WTC11 (cell line): ENCODE measurements at places on chromosomes 1 and 21. TPM values are rescaled to one million over a fixed set of nuclear protein-coding genes. Genes with fewer than 3 reads are reported as not detected.

The TNNT2 gene
- total RNA-seq, result 6.1 to 10.1 TPM (median 7.9 TPM) in 3 replicates

The FLG2 gene
- total RNA-seq, result not detected in 3 replicates

The NTRK1 gene
- total RNA-seq, result 0.23 to 0.42 TPM (median 0.23 TPM) in 3 replicates

The PDXK gene
- 116 to 123 TPM (median 120 TPM) in 3 replicates for total RNA-seq

The ADAMTS1 gene
- 16.9 to 35.6 TPM (median 20.4 TPM) in 3 replicates for total RNA-seq

The MYOM3 gene
- total RNA-seq, result 0.13 to 0.16 TPM (median 0.14 TPM) in 3 replicates

The TDRD10 gene
- 0.09 to 0.46 TPM (median 0.25 TPM) in 3 replicates for total RNA-seq

The TLR5 gene
- total RNA-seq, result 0.46 to 1.1 TPM (median 0.73 TPM) in 3 replicates

The WNT2B gene
- total RNA-seq, result 1.0 to 1.2 TPM (median 1.0 TPM) in 3 replicates

The TDRD5 gene
- 0.66 to 1.1 TPM (median 0.85 TPM) in 3 replicates for total RNA-seq

The LRRC7 gene
- total RNA-seq, result not detected in 3 replicates

The PRCC gene
- total RNA-seq, result 97.4 to 98.5 TPM (median 98.0 TPM) in 3 replicates

The C1orf226 gene
- 15.7 to 21.4 TPM (median 18.8 TPM) in 3 replicates for total RNA-seq

The TMIGD3 gene
- not detected in 3 replicates for total RNA-seq

The IVL gene
- total RNA-seq, result not detected in 3 replicates

The MPZ gene
- total RNA-seq, result 3.2 to 5.5 TPM (median 5.2 TPM) in 3 replicates

The ARHGEF10L gene
- total RNA-seq, result 32.4 to 34.6 TPM (median 34.4 TPM) in 3 replicates

The TACSTD2 gene
- 0.50 to 1.2 TPM (median 0.80 TPM) in 3 replicates for total RNA-seq

The ERICH3 gene
- total RNA-seq, result 0.07 TPM in 1 of 3 replicates, not detected in the others

DNA sequence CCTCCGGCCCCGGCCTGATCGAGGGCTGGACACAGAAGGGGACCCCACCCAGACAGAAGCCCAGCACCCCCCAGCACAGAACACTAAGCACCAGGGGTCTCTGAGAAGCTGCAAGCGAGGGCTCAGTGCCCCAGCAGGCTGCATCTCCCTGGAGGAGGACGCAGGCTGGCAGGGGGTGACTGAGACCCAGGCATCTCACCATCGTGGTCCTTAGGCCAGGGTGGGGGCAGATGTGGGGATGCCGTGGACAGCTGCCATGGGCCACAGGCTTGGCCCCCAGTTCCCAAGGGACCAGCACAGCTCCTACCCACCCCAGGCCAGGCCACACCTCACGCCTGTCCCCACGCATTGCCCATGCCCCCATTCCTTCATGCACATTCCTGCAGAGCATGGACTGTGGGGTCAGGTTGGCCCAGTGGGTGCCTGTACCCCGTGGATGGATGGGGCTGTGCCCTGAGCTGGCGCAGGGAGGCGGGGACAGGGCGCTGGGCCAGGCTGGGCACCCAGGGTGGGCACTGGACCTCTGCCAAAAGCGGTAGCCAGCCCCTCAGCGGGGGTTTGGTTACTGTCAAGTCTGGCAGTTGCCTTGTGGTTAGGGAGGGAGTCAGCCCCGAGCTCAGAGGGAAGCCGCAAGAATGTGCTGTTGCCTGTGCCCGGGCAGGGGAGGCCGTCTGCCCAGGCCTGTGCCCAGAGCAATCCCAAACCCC, 61.5 kb downstream of the ARHGEF16 start:
- no peaks in the 10 kb centered on the region for H3K4me1 ChIP-seq
- H3K36me3 ChIP-seq, result peaks cover 3% of the 10 kb centered on the region; the same call in 1 of the 2 replicates
- no peaks in the 10 kb centered on the region for H3K27me3 ChIP-seq
- no peak for DNase-seq

- no peak overlapping the region for H3K27ac ChIP-seq
- peaks cover 17% of the 10 kb centered on the region for H3K4me1 ChIP-seq
- no peak overlapping the region for H3K4me3 ChIP-seq
Measured at GRCh38 chr1:245805532-245805931, 650.7 kb downstream of the KIF26B start.

DNA sequence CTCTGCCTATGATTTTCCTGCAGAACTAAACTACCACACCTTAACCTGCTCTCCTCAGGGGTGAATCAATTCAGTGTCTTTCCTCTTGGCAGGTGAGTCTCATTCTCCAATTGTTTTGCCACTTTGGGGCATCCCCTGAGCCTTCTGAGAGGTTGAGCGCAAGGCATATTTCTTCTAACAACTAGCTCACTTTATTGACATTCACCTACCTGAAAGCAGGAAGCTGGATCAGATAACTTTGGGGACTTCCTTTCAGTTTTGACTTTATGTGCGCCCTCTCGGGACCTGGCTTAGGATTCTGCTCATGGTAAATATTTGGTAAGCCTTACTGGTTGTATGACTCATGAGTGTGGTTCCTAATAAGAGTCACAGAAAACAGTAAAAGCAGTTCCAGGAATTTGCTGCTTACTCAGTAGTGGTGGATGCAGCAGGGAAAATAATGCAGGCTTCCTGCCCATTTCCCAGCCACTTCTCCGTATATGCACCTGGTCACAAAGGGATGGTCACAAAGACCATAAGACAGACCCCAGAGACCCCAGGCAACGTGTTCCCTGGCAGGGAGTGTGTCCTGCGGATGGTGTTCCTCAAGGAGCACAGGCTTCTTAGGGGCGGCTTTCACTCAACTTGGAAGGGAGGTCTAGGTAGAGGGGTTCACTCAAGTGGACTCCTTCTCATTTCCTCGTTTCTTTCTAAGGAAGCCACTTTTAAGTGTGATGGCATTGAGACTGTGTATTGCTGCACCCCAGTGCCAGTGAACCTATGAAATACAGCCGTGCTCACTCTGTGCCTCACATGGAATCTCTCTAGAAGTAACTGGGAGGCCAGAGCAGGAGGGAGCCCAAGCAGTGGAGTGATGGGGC, 22.0 kb upstream of the BATF3 start:
- H3K27ac ChIP-seq, result no peak overlapping the region
- DNase-seq, result no peak
- no peaks in the 10 kb centered on the region for H3K4me1 ChIP-seq

DNA sequence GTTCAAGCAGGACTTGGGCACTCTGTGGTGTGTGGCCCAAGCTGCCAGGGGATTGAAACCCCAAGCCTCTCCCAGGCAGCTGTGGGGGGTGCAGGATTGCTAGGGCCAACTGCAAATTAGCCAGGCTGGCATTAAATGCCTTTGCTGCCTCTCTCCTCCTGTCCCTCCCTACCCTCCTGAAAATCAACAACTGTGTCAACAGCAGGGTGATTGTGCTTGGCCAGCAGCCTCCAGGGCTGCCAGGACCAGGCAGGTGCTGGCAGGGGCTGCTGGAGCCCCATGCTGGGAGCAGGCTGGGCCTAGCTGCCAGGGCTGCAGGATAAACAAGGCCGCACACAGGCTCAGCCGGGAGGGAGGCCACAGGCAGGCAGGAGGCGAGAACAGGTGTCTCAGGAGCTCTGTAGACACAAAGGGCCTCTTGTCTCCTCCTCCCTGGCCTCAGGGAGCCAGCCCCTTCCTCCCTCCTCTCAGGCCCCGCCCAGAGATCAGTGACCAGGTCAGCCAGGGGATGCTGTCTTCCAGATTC, 11.4 kb downstream of the SOX13 start:
- H3K36me3 ChIP-seq, result peaks cover 2% of the 10 kb centered on the region; the same call in 1 of the 2 replicates
- no peaks in the 10 kb centered on the region for H3K27me3 ChIP-seq
- H3K27ac ChIP-seq, result peak overlapping the region; percentile 97
- H3K4me1 ChIP-seq, result peaks cover 96% of the 10 kb centered on the region

GRCh38 chr21:29708401-29708800, 231.4 kb downstream of the GRIK1 start:
- H3K27me3 ChIP-seq, result no peaks in the 10 kb centered on the region
- no peak for DNase-seq
- H3K4me1 ChIP-seq, result no peaks in the 10 kb centered on the region
- H3K27ac ChIP-seq, result no peak overlapping the region
- H3K4me3 ChIP-seq, result no peak overlapping the region

GRCh38 chr1:167439301-167439988, 78.9 kb downstream of the CD247 start:
- H3K36me3 ChIP-seq, result no peaks in the 10 kb centered on the region
- H3K27me3 ChIP-seq, result peaks cover 45% of the 10 kb centered on the region
- H3K27ac ChIP-seq, result no peak overlapping the region
- peak overlapping the region; percentile 56 for H3K4me3 ChIP-seq

DNA sequence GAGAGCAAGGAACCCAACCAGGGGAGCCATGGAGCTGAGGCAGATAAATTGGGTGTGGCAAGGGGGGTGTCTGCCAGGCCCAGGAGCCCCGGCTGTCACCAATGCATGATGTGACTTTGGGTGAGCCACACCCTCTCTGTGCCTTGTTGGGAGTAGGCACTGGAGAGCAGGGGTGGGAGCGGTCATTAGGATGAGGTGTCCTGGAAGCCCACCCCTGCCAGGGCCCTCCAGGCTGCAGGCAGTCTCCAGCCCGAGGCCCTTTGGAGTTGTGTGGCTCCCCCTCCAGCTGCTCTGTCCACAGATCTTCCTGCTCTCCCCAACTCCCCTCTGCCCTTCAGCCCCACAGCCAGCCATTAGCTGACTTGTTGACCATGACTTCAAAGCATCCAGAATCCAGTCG, 11.4 kb downstream of the MX2 start:
- H3K27me3 ChIP-seq, result no peaks in the 10 kb centered on the region
- no peak overlapping the region for H3K27ac ChIP-seq
- DNase-seq, result no peak
- H3K36me3 ChIP-seq, result no peaks in the 10 kb centered on the region
- H3K4me3 ChIP-seq, result no peak overlapping the region

GRCh38 chr1:244218220-244218619, 167.1 kb downstream of the ZBTB18 start:
- DNase-seq, result no peak
- no peak overlapping the region for H3K4me3 ChIP-seq
- H3K27ac ChIP-seq, result no peak overlapping the region
- H3K36me3 ChIP-seq, result peaks cover 12% of the 10 kb centered on the region

GRCh38 chr1:151156515-151156819, at the start of gene TNFAIP8L2:
TSS of gene TNFAIP8L2 (plus strand) at chr1:151156649. CDS start at chr1:151158698, 2,049 bp downstream.
- H3K4me3 ChIP-seq, result no peak within 1 kb of the TSS
- H3K36me3 ChIP-seq, result peaks cover 19% of the 10 kb centered on the region
- no peaks in the 10 kb centered on the region for H3K27me3 ChIP-seq
- peak; percentile 43 for DNase-seq
- peak within 1 kb of the TSS; percentile 11; the same call in 1 of the 2 replicates for H3K27ac ChIP-seq

GRCh38 chr1:87887100-87887499, 558.4 kb downstream of the LMO4 start:
- peaks cover 2% of the 10 kb centered on the region; the same call in 1 of the 2 replicates for H3K36me3 ChIP-seq
- DNase-seq, result no peak
- no peak overlapping the region for H3K4me3 ChIP-seq
- H3K4me1 ChIP-seq, result peaks cover 10% of the 10 kb centered on the region
- H3K27ac ChIP-seq, result no peak overlapping the region

DNA sequence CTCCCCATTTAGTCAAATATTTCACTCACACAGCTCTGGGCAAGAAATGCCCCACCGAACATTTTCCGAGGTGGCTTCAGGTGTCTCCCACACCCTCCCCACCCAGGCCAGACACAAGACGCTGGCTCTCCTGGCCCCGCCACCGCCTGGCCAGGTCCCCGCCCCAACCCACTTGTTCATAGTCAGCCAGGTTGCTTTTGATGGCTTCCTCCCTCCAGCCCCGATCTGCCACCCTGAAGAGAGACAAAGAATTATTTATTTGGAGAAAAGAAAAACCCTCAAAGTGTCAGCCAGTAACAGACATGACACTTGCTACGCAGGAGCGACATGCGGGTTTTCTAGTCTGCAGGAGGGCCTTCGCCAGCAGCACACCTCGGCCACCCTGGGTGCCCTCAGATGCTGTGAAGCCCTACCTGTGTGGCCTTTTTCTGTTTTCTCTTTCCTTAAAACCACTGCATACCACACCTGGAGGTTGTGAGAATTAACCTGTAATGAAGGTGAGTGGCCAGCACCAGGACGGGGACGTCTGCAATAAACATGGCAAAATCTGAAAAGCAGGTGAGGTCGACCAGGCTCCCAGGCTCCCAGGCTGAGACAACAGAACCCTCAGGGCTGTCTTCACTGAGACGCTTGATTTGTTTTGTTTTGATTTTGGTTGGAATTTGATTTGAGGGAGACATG, 27.2 kb downstream of the SSBP3 start:
- H3K4me3 ChIP-seq, result peak overlapping the region; percentile 52
- H3K36me3 ChIP-seq, result peaks cover 4% of the 10 kb centered on the region
- H3K27ac ChIP-seq, result peak overlapping the region; percentile 79
- H3K4me1 ChIP-seq, result peaks cover 76% of the 10 kb centered on the region
- no peaks in the 10 kb centered on the region for H3K27me3 ChIP-seq

DNA sequence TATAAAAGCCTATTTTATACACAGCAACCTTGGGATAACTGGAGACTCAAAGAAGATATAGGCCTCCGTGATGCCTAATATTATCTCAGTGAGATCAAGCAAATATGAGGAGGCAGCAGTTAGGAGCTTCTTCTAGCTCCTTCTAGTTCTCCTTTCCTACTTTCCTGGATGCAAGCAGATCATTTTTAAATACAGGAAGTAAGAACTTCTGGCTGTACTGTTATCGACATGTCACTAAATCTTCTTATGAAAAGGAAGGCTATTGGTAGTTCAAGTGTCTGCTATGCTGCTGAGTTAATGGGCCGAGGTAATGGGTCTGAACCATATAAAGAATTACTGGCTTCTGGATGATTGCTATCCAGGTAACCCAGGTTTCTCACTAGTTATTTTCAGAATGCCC, 15.9 kb downstream of the HSPA13 start:
- H3K27me3 ChIP-seq, result no peaks in the 10 kb centered on the region
- H3K4me1 ChIP-seq, result no peaks in the 10 kb centered on the region
- H3K27ac ChIP-seq, result no peak overlapping the region
- no peak overlapping the region for H3K4me3 ChIP-seq

DNA sequence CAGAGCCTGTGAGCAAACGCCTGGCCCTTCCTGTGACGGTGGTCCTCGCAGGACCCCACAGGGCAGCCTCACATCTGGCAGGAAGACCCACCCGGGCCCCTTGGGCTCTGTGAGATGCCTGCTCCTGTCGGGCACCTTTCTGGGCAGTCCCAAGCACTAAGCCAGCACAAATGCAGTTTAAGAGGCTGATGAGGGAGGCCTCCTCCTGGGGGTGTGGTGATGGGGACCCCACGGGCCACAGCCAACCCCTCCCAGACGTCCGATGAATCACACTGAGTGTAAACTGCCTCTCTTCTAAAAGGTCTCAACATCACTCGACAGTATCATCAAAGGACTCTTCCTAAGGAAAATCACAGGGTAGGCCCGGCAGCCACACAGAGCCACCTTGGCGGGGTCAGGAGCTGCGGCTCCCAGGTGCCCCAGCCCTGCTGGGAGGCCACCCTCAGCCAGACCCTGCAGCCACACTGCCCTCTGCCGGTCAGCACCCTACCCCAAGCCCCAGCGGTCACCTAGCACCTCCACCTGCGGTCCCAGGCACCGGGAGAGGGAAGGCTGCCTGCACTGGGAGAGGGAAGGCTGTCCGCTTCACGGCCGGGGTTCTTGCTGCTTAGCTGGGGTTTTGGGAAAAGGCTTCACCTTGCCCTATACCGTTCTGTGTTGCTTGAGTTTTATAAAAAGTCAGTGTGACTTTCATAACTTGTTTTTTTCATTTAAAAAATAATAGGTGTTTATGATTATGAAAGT, 3.9 kb upstream of the PRKCZ start:
- no peaks in the 10 kb centered on the region for H3K36me3 ChIP-seq
- peaks cover 13% of the 10 kb centered on the region; the same call in 1 of the 2 replicates for H3K27me3 ChIP-seq
- DNase-seq, result peak; percentile 91
- peaks cover 23% of the 10 kb centered on the region for H3K4me1 ChIP-seq

GRCh38 chr1:163085904-163086268, 16.7 kb downstream of the RGS4 start:
- H3K4me3 ChIP-seq, result no peak overlapping the region
- H3K27ac ChIP-seq, result no peak overlapping the region
- H3K36me3 ChIP-seq, result no peaks in the 10 kb centered on the region
- H3K27me3 ChIP-seq, result no peaks in the 10 kb centered on the region; the same call in 1 of the 2 replicates

GRCh38 chr21:45465105-45465504, 60.1 kb downstream of the COL18A1 start:
- peaks cover 21% of the 10 kb centered on the region for H3K4me1 ChIP-seq
- DNase-seq, result no peak
- H3K4me3 ChIP-seq, result no peak overlapping the region
- peaks cover 27% of the 10 kb centered on the region for H3K36me3 ChIP-seq
- no peaks in the 10 kb centered on the region for H3K27me3 ChIP-seq
